ENCODE measurements at places on chromosomes 4 and X.

- DNase-seq = no peak
Observed at GRCh38 chr4:90113881-90114457, 13.2 kb upstream of the CCSER1 start.

DNA sequence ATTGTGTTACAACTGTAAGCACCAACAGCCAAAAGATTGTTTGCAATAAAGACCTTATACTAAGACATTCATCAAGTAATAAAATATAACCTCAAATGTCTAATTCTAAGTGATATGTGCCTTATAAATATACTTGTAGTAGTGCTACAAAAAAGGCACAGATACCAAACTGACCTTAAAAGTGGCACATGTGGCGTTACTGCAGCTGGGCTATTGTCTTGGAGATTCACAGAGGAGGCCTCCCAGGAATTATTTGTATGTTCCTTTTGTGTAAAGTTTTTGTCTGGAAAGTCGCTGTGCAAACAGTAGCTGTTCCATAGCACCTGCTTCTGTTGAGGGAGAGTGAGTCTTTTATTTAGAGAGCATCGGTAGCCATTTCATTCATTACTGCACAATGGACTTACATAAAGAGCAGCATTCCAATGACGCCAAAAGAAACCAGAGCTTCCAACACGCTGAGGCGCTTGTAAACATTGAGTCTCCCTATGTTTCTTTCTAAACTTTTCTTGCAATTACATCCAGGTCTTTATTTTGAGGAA is 143.7 kb downstream of the RPA4 start:
- DNase-seq = no peak

GRCh38 chr4:54556051-54556450 is 101.7 kb upstream of the KIT start:
- DNase-seq = no peak

GRCh38 chr4:75056277-75056676 is 123.4 kb downstream of the PARM1 start:
- no peak for DNase-seq

DNA sequence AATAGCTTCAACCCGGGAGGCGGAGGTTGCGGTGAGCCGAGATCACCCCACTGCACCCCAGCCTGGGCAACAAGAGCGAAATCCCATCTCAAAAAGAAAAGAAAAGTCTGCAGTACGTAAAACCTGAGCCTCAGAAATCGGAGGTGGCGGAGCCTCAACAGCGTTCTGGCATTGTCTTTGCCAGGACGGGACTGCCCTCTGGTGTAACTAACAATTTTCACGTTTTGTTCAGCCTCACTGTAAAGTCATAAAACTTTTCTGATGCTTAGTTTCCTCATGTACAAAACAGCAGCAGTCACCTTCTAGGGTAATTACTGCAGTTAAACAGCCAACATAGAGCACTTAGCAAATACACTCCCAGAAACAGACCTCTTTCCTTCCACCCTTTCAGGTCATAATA is 121.7 kb downstream of the RBM47 start:
- DNase-seq = no peak

DNA sequence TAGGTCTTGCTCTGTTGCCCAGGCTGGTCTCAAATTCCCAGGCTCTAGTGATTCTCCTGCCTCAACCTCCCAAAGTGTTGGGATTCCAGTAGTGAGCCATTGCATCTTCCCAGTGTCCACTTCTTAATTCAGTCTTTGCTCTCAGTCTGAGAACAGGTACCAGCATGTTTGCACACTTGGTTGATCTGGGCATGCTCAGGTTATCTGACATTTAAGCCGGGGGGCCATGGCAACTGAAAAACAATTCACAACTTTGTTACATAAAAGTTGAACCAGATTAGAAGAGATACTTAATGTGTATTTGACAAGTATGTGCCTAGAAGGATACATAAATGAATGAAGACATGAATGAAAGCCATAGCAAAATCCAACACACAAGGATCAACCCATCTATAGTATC is 39.0 kb downstream of the FGFBP1 start:
- DNase-seq = no peak

DNA sequence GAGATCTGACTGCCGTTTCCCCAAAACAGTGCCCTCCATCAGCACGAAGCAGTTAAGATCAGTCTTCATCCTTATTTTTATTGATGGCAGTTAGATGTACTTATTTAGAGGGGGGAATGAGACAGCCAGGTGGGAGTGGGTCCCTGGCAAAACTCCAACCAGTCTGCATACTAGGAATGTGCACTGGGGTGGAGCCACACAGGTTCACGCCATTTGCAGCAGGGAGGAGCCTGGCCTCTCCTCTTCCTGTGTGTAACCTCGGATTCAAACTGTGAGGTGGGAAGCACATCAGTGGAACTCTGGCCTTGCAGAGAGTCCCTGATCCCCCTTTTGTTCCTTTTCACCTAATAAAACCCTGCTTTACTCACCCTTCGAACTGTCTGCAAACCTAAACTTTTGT is 987.7 kb upstream of the GRIA3 start:
- no peak for DNase-seq

Measured in GM04503 (cell line).